Epithelial cell of proximal tubule (primary cell): ENCODE measurements at places on chromosomes 13 and 19. TPM values are rescaled to one million over a fixed set of nuclear protein-coding genes. Genes with fewer than 3 reads are reported as not detected.

DNA sequence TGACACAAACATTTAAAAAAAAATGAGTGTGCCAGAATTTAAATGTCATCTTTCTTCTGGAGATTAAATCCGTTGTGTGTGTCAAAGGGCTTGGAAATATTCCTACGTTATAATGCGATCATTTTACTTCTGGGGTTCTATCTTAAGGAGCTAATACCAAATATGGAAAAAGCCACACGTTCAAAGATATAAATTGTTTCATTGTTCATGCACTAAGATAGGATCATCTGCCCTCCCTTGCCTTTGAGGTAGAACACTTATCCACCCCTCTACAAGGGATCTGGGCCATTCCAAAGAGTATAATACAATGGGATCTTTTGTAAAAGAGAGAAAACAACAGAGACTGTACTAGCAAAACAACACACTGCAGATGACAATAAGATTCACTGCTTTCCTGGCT, 64.9 kb downstream of the ANKRD10 start:
- DNase-seq, result no peak

DNA sequence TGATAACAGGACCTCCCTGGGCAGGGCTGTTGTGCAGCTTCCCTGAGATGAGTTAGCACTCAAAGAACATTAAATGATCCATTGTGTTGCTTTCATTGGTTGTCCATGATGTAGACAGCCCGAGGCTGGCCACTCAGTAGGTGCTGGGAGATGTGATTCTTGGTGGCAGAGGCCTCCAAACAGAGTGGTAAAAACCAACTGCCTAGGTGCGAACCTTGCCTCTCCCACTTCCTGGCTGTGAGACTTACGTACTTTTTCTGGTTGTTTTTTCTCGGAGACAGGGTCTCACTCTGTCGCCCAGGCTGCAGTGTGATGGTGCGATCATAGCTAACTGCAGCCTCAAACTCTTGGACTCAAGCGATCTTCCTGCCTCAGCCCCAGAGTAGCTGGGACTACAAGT, 6.2 kb downstream of the SARS2 start:
- no peak for DNase-seq

DNA sequence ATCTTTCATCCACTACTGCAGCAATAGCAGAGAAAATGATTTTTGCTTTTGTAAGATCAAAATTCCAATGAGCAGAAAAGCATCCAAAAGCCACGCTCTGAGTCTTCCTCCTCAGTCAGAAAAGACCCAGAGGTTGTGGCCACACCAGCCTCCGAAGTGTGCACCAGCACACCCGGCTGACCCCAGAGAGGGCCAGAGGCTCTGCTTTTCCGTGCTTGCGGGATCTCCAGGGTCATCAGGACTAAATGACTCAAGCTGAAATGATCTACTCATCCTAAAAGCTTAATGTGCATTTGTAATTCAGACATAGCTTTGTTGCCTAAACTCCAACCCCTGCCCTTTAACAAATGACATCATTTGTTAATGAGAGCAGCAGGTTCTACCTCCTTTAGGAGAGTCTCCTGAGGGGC, 16.5 kb downstream of the RXFP2 start:
- no peak for DNase-seq

DNA sequence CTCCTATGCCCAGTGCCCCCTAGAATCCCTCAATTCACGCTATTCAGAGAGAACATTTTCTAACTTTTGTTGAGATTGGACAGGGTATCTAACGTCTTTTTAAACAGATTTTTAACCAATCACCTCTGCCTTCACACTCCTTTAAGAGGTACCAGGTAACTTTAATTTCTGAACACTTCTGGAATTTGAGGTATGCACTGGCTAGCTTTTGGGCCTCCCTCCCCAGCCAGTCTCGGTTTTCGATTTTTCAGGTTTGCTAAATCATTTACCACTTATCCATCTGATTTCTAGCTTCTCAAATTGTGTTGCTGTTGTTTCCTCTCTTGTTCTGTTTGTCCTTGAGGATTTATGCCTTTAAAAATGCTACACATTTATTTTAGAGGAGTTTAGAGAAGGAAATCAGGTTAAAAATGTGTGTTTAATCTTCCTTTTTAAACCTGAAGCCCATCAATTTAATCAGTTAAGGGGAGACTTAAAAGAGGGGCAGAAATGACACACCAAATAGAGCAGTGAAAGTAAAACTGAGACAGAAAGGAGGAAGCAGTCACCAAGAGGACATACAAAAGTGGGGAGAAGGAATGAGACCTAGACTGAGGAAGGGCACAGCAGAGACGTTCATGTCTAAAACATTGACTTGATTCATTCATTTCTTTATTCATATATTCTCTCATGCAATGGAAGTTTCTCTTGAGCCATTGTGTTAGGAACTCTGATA, 139.6 kb upstream of the HTR2A start:
- no peak for DNase-seq

The PDX1 gene
- not detected in 2 replicates for total RNA-seq

The TTC9B gene
- total RNA-seq, result not detected in 2 replicates

GRCh38 chr13:32008518-32009175, 22.9 kb upstream of the FRY start:
- no peak for DNase-seq

DNA sequence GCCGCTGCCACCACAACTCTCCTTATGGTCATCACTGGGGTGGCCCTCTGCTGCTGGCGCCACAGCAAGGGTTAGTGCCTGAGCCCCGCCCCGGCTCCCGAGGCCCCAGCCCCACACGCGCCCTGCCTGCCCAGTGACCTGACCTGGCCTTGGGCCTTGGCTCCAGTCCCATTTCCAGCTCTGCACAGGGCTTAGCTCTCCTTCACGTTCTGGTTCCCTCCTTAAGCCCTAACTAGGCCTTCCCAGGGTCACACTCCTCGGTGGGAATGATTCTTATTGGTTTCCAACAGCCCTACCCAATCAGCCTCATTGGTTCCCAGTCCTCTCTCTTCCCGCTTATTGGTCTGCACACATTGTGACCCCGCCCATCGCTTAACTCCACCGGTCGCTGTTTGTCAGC, 5.8 kb downstream of the KIRREL2 start:
- DNase-seq, result no peak

DNA sequence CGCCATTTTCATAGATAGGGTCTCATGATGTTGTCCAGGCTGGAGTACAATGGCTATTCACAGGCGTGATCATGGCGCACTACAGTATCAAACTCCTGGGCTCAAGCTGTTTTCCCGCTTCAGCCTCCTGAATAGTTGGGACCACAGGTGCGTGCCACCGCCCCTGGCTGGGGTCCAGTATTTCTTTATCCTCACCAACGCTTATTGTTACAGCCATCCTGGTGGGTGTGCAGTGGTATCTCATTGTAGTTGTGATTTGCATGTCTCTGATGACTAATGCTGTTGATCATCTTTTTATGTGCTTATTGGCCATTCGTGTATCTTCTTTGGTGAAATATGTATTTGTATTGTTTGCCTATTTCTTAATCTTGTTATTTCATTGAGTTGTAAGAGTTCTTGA, 49.0 kb downstream of the SIPA1L3 start:
- no peak for DNase-seq
